Gastroesophageal sphincter (tissue), 4 donors: ENCODE measurements at places on chromosomes 7 and 10. TPM values are rescaled to one million over a fixed set of nuclear protein-coding genes. Genes with fewer than 3 reads are reported as not detected.
A peak's percentile ranks its signal among the peaks of the same experiment; 100 is the strongest.

Gene LIPM
- not detected for total RNA-seq

GRCh38 chr10:13759168-13759567 lies 172.4 kb downstream of the PRPF18 start:
- no peak for ATAC-seq

- no peak for ATAC-seq
Observed at GRCh38 chr10:49144058-49144720, 10.4 kb upstream of the FAM170B start.

Gene RNF32
- total RNA-seq, result 0.35 TPM

DNA sequence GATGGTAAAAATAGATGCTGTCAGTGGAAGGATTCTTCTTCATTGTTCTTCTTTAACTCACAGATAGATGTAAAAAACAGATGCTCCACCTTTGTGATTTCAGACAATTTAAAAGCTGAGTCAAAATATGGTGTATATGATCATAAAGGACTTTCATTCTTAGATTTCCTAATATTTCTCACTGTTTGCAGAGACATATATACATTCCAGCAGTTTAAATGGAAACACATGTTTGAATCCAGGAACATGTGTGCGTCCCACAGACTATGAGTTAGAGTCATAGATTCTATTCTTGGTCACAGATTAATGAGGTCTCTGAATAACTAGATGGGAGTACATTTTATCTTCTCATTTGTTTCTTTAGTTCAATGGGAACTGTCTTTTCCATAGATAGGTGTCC lies 109.6 kb downstream of the BICC1 start:
- ATAC-seq, result no peak

Gene HK1
- 216 TPM for total RNA-seq

DNA sequence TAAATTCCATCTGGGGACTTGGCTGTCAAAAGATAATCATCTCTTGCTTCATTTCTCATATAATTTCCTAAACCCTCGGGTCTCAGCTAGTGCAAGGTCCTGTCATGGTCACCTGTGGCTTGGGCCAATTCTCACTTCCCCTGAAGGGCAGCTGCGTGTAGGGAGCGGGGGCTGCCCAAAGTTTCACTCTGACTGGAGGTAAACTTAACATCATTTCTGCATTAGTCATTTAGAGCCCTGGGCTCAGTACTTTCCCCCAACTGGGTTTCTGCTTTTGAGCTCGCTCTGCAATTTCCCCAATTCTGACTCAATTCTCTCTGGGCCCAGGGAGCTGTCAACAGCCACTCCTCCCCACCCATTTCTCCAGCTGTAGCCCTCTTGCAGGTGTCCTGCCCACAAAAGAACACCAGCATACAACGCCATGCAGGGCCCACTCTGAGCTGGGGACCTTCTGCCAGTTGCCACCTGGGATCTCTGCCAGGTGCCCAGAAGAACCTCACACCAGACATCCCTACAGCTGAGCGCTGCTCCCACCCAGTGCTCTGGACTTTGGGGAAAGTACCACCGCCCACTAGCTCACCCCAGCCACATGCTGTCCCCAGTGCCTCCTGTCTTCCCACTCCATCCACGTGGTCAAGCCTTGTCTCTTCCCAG lies 37.9 kb downstream of the VOPP1 start:
- peak; percentile 69 for ATAC-seq

DNA sequence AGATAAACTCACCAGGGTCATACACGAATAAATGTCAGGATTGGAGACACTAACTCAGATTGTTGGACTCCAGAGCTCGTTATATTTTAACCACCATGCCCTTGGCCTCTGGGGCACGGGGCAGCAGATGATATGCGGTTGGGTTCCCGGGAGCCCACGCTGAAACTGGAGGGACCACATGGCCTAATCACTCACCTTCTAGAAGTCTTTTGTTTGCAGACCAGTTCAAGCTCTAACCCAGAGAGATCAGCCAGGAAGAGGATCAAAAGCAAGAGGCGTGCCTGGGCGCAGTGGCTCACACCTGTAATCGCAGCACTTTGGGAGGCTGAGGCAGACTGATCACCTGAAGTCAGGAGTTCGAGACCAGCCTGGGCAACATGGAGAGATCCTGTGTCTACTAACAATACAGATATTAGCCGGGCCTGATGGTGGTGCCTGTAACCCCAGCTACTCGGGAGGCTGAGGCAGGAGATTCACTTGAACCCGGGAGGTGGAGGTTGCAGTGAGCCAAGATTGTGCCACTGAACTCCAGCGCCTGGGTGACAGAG lies 42.6 kb upstream of the ECHDC3 start:
- ATAC-seq, result no peak

Gene LFNG
- total RNA-seq, result 7.8 TPM

DNA sequence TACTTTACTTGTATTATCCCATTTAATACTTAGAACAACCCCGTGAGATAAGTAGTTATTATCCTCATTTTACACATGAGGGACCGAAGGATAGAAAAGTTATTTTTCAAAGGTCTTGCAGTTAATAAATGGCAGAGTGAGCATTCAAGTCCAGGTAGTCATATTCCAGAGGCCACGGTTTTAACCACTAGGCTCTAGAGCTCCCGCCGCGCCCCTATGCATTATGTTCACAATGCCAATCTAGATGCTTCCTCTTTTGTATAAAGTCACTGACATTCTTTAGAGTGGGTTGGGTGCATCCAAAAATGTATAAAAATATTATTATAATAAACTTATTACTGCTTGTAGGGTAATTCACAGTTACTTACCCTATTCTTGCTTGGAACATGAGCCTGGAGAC lies 11.4 kb upstream of the CFAP69 start:
- no peak for ATAC-seq

- no peak for ATAC-seq
Observed at GRCh38 chr7:139192014-139192706, 38.9 kb upstream of the UBN2 start.

DNA sequence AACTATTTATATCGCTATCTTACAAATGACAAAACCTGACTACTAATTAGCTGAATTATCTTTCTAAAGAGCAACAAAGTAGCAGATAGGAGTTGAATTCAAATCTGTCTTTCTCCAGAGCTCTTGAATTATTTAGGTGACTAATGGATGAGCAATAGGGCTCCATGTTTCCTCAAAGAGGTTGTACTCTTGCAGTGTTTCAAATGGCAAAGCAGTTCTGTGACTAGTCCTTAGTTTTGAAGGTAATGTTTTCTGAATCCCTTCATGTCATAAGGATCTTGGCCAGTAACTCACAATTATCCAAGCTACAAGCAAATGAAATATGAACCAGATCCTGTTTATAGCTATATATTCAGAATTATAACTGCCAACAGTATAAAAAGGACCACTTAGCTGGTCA lies 999.7 kb downstream of the NRG3 start:
- no peak for ATAC-seq

Gene NUTM2E
- total RNA-seq, result not detected

GRCh38 chr10:42722575-42722974 lies 60.0 kb upstream of the BMS1 start:
- no peak for ATAC-seq

DNA sequence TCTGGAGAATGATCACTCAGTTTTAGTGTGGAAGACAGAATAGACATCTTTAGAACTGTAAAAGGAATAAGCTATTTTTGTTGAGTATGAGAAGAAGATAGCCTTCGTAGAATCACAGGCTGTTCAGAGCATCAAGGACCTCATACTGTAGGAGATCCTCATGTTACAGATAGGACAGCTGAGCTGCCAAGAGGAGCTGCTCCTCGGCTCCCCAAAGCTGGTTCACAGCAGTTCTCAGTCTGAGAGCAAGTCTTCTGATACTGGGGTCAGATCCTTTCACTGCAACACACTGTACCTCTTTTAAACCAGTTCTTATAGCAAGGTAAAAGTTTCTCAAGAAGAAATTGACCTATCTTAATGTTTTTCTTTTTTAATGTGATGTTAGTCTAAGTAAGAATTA lies 17.1 kb downstream of the CCNY start:
- ATAC-seq, result no peak

Gene TRUB1
- total RNA-seq, result 15.4 TPM

- ATAC-seq, result no peak
Observed at GRCh38 chr7:151905353-151905752, 28.4 kb upstream of the PRKAG2 start.

Gene GPER1
- total RNA-seq, result 7.3 TPM

Gene CDC14C
- total RNA-seq, result not detected

- no peak for ATAC-seq
Observed at GRCh38 chr7:157685430-157686284, 348.9 kb downstream of the DNAJB6 start.

GRCh38 chr7:117807676-117808075 lies 65.6 kb downstream of the CTTNBP2 start:
- no peak for ATAC-seq

- ATAC-seq, result no peak
Observed at GRCh38 chr10:100810835-100811116, 65.4 kb downstream of the PAX2 start.

DNA sequence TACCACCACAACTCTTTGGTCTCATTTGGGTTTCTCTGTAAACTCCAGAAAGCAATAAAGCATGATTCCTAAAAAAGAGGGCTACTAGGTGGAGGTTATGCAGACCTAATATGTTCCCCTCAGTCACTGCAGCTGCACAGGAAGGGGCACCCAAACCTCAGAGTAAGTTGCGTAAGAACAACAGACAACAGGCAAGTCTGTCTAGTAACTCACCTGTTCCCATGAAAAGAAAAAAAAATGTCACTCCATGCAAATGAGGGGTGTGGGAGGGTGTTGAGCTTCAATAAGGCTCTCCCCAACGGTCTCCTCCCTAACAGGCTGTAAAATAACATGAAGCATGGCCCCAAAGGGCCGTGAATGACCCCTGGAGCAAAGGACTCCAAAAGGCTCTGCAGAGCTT lies 461.4 kb downstream of the KCNMA1 start:
- no peak for ATAC-seq

- no peak for ATAC-seq
Observed at GRCh38 chr7:4939971-4940728, 18.8 kb downstream of the MMD2 start.

GRCh38 chr7:44615149-44615611 lies 8.8 kb downstream of the OGDH start:
- ATAC-seq, result peak; percentile 78

Gene SERPINE1
- total RNA-seq, result 28.2 TPM

Gene EGR2
- 0.93 TPM for total RNA-seq

DNA sequence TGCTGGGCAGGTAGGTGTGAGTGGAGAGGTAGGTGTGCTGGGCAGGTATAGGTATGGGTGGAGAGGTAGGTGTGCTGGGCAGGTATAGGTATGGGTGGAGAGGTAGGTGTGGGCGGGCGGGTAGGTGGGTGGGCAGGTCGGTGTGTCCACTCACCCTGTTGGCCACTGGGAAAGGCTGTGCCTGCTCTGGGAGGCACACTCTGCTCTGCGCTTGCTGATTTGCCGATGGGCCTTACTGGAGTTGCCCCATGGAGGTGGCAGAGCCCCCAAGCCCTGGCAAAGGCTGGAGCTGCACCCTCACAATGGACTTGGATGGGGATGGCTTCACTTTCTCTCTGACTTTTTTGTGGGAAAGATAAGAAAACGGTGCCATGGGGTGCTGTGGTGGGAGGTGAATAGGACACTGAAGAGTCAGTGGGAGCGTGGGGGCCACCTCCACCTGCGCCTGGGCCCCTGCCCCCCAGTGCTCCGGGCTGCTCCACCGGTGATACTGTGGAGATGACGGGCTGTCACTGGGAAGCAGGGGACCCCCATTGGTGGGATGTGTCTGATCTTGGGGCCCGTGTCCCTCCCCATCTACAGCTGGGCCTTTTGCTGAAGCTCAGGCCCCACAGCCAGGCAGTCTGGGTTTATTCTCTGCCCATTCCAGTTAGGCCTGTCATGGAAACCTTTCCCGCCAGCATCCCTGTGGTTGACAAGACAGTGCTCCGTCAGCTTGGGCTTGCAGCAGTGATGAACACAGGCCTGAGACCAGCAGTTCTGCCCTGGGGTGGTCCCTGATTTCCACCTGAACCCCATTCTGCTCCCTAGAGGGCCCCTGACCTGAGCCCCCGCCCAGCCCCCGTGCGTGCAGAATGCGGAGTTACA lies 75.0 kb downstream of the NKX6-2 start:
- no peak for ATAC-seq

DNA sequence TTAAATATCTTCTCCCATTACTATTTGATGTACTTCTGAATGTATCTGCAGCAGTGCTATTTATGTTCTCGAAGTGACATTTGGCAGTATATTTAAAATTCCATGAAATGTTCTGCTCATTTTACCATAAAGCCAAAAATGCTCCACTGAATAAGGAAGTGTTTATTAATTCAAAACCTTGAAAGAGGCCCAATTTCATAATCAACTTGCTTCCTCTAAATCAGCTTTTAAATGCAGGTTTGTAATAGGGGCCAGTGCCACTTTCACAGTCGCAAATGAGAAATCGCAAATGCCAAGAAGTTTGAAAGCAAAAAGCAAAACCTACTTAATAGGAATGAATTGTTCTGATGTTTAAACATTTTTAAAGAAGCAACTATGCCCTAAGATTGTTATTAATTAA lies 11.4 kb downstream of the NHLRC2 start:
- ATAC-seq, result no peak

DNA sequence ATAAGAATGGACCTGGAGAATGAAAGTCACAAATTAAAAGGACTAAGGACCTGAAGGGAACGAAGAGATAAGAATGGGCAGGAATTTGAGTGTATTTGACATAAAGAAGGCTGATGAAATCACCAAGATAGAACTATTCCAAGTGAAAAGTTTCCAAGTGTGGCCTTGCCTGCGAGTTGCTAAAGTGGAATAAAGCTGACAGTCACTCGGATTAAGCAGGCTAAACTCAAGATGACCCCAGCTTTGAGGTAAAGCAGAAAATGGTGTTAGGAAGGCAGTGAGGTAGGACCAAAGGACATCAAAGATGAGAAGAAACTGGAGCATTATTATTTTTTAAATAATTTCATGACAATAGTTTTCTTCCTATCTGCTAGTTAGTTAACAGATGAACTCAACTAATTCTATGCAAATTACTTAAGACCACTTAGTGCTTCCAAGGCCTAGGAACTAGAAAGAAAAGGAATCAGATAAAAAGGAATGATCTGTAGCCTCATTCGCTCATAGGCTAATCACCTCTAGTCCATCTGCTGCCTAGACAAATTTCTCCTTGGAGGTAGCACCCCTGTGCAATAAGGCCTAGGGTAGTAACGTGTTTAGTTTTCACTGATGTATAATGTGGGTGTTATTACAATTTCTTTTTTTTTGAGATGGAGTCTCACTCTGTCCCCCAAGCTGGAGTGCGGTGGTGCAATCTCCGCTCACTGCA lies 34.5 kb downstream of the EZH2 start:
- no peak for ATAC-seq

DNA sequence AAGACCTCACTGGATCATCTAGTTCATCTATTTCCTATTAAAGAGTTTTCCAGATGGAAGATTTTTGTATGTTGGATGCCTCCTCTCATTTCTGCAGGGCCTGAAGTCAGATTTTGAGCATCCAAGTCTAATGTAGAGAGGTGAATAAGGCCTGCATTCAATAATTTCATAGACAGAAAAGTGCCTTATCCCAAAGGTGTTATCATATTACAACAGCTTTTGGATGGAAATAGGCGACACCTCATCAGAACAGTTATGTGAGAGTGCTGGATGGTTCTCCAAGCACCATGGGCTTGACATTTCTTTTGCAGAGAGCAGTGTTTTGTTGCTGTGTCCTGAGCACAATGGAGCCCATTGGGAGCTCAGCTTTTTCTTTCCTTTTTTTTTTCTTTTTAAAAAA lies 162.4 kb upstream of the MEOX2 start:
- ATAC-seq, result no peak
